ENCODE measurements at places on chromosomes 5 and 9.

DNA sequence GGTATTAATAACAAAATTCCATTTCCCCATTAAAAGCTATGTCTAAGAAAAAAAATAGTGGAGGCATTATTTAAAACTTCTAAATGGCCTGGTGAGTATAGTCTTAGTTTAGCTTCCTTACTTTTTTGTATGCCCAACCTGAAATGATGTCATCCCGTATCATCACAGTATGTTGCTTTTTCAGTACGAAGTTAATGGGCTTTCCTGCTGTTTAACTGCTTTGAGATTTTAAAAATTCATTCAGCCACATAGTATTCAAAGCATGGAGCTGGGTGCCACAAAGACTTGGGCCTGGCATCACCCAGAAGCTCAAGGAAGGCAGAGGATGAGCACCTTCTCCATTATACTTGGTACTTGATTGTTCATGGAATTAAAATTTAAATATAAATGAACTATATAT, 7.4 kb downstream of the F2RL2 start:
- DNase-seq, result no peak

DNA sequence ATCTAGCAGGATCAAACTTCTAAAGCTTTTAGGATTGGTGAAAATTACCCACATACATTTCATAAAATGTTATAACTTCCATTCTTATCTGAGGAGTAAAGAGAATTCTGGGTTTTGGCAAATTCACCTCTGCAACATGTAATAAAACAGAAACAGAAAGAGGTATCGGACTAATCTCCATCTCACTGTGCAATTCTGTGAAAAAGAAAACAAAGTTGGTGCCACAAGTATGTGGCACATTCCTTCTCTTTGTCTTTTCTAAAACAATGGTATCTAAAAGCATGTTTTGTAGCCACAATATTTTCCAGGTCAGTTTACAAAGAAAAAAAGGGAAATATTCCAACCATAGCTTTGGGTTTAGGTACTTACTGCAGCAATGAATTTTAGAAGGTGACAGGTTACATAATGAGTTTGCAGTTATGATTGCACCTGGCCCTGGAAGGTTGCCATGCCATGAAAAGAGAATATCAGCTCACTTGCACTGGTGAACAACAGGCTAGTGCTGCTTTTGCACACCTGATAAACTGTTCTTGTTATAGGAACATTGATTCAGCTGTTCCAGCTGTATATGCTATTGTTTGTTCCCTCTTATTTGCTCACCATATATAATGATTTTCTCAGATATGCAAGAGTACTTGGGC, 491.3 kb upstream of the MEF2C start:
- DNase-seq, result peak; percentile 93

- DNase-seq, result no peak
Observed at GRCh38 chr5:154647114-154647760, 107.9 kb upstream of the LARP1 start.

- no peak for DNase-seq
Observed at GRCh38 chr5:113081881-113082546, 105.4 kb downstream of the DCP2 start.

DNA sequence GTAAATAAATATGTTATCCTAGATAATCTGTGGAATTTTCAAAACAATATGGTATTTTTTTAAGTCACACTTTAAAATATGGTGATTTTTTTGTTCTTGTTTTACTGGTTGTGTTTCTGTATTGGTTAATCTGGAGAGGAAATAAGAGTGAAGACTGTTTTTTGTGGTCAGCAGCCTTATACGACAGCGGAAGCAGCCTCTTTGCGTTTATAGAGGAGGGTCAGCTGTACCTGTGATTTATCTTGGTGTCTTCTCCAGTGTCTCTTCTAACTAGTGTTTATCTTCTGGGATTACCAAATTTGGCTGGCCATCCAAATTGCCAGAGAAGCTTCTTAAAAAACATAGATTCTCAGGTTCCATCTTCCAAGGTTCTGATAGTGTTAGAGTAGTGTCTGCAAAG, 58.7 kb downstream of the ICE1 start:
- no peak for DNase-seq

DNA sequence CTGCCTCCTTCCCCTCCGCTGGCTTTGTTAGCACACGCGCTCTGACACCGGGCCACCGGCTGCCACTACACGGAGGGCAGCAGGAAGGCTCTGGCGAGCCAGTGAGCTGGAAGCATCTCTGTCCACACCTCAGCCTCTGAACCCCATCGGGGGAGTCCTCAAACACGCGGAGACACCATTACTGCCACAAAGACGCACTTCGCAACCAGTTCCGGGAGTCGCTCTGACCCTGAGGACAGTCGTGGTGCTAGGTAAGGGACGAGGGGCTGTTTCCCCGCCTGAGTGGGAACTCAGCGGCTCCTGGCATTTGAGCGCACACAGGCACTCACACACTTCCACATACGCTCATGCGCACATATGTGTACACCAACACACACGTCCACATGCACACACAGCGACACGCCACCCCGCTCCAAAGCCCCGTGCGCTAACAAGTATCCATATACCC, 160.0 kb downstream of the C9orf152 start:
- peak; percentile 69 for DNase-seq

- no peak for DNase-seq
Observed at GRCh38 chr5:79202076-79202475, 33.9 kb upstream of the JMY start.

GRCh38 chr9:117437283-117437682, 22.4 kb upstream of the ASTN2 start:
- DNase-seq, result no peak

DNA sequence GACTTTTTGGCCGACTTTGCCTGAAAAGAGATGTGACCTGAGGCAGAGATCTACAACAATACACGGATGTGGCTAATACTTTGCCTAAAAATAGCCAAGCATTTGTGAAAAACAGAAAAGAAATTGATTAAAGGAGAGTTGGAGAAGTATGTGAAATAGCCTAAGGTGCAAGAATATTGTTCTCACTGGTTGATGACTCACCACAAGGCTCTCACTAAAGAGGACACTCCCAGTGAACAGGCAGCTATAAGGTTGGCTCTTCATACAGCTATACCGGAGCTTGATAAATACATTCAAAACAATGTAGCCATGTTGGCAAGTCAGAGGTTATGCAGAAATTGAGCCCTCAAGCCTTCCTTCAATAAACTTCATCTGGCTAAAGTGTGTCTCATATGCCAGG, 317.2 kb upstream of the GRAMD2B start:
- no peak for DNase-seq

DNA sequence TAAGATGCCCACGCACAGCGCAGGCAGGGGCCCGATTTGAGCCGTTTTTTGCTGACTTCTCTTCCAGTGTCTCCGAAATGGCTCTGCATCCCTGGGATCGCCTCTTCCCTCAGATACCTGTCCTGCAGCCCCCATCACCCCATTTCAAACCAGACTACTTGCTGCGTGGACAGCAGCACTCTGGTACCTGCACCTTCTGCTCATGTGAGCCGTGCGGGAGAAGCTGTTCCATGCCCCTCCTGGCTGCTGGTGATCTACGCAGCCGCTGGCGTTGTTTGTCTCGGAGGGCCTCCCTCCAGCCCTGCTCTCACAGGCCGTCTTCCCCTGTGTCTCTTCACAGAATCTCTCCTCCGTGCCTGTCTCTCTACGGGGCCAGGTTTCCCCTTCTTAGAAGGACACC, 13.4 kb downstream of the CEP72 start:
- DNase-seq, result no peak

DNA sequence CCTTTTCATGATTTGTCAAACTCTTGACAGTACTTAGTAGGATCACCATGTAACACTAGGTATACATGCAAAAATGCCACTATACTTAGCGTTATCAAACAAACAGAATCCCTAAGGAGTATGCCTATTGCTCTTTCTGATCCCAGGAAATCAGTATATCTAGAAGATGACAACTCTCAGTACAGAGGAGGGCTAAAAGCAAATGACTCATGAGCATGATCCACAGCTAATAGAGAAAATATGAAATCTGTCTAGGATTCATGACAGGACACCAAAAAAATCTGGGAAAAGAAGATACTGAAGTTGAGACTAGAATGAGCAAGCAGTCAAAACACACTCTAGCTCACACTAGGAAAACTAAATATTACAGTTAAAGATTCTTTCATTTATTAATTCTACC, 89.2 kb downstream of the RAPGEF6 start:
- DNase-seq, result no peak

All from SHP77 (cell line).